ENCODE measurements at places on chromosomes 7 and 10.

DNA sequence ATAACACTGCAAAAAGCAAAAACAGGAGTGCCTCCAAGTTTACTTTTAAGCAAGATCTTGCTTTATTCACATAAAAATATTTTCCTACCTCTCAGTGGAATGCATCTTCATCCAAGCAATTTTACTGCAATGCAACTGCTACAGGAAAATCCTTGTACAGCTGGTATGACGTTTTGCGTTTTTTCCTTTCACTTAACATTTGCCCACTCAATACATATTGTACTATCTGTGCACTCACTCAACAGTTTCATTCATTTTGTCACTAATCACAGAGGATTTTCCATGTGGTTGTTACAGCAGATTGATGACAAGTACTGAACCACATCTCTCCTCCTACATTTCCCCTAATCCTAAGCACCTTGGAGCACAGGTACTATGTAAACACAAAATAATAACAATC lies 222.0 kb upstream of the IMMP2L start:
- no peak for DNase-seq

DNA sequence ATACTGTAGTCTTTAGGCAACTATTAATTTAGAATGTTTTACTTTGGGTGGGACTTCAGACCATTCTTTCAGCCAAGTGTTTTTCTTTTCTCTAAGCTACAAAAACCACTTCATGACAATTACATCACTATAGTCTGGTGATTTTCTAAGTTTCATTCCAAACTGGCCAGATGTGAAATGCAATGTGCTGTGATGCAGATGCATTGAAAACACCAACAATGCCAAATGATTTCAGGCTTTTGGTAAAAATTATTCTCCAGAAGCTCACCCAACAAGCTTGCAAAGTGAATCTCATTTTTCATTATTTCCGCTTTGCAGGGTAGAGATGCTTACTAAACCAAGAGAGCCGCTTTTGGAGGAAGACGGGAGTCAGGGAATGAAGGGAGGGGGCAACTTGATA lies 118.4 kb upstream of the ANK3 start:
- no peak for DNase-seq

- DNase-seq: no peak
These were observed 29.4 kb upstream of the PPP1R9A start for GRCh38 chr7:94877731-94878670.

GRCh38 chr7:147639751-147640150 lies 950.8 kb upstream of the C7orf33 start:
- DNase-seq: no peak

DNA sequence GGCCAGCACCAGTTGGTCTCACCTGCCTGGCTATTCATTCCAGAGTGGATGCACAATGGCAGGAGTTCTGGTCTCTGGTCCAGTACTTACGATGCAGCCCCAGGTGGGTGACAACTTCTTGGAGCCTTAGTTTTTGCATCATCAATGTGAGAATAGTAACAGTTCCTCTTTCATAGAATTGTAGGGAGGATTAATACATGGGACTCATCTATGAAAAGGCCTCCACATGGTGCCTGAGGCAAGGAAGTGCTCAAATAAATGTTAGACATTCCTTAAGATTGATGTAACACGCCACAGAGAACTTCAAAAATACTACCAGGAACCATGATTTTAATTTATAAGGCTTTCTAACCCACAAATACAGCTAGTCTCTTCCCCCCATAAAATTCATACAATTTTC lies 120.1 kb upstream of the CHST15 start:
- no peak for DNase-seq

Measured in AG09319 (cell line).